ENCODE measurements at places on chromosomes 16 and 17. TPM values are rescaled to one million over a fixed set of nuclear protein-coding genes. Genes with fewer than 3 reads are reported as not detected.

DNA sequence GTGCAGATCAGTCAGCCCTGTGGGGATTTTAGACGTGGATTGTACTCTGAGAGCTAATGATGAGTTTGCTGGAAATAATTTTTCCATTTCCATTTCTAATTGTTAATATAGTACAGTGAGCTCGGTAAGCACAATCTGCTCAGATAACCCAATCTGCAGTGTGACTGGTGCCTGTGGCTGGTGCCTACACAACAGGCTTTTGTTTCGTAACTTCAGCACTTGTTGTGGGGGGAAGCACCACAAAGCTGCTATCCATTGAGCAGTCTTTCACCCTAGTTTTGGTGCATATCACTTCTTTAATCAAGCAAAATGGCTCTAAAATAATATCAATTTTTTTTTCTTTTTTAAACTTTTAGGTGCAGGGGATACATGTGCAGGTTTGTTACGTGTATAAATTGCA, 534.9 kb upstream of the HSBP1 start:
- DNase-seq = no peak

DNA sequence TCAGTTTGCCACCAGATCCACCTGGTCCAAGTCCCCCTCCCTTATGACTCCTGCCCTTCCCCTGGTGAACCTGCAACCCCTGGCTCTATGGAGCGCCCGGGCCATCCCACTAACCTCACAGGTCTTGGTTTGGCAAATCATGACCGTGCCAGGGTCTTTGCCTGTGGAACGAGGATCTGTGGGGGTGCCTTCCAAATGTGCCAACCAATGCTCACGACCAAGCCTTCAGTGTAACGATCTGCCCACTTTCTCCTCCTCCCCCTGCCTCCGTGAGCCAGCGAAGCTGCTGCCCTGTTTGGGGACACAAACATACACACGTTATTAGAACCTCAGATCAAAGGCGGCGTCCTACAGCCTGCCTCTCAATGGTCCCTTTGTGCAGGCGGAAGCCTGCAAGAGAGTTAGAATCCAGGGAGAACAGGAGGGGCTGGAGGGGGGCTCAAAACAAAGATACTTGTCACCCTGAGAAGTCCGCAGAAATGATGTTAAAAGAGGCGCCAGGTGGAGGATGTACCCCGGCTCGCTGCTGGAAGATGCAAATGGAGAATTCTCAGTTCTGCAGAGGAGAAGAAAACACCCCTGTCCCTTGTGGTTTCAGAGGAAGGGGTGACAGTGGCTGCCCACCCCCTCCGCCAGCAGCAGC, 9.0 kb upstream of the NKD1 start:
- DNase-seq = no peak

- DNase-seq = peak; percentile 56
Observed at GRCh38 chr17:19724501-19725420, 8.4 kb upstream of the SLC47A2 start.

GRCh38 chr17:17897442-17897841, 60.7 kb upstream of the SREBF1 start:
- no peak for DNase-seq

GRCh38 chr16:81553814-81554675, 109.4 kb downstream of the CMIP start:
- no peak for DNase-seq

DNA sequence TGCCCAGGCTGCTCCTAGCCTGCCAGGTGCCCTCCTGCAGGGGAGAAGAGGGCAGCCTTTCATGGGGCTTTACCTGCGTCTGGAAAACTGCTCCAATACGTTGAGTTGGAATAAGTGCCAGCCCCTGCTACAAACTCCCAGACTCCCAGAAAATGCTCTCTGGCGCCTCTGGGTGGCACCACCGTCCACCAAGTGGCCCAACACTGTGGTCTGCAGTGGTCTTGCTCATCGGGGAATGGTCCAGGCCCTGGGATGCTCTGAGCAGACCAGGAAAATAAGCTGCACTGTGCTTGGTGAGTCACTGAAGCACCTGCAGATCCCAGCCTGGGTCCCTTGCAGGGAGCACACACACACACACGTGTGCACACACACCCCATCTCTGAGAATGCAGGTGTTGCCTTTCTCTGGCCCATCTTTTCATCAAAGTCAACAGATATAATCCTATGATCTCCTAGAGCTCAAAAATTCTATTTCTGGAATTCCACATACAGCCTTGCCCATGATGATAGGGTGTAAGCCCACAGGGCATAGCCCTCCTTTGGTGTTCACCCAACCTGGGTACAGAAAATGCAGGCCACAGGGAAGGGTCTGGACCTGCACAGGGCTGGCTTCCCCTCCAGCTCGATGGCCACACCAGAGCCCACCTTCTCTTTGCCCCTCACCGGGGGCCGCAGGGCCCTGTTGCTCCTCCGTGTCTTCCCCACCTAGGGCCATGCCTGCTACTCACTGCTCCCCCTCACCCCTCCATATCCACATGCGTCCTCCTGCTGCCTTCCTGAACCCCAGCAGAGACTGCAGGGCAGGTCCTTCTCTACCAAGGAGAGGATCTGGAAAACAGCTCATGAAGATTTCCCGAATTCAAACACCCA, 20.5 kb downstream of the CDIP1 start:
- no peak for DNase-seq

DNA sequence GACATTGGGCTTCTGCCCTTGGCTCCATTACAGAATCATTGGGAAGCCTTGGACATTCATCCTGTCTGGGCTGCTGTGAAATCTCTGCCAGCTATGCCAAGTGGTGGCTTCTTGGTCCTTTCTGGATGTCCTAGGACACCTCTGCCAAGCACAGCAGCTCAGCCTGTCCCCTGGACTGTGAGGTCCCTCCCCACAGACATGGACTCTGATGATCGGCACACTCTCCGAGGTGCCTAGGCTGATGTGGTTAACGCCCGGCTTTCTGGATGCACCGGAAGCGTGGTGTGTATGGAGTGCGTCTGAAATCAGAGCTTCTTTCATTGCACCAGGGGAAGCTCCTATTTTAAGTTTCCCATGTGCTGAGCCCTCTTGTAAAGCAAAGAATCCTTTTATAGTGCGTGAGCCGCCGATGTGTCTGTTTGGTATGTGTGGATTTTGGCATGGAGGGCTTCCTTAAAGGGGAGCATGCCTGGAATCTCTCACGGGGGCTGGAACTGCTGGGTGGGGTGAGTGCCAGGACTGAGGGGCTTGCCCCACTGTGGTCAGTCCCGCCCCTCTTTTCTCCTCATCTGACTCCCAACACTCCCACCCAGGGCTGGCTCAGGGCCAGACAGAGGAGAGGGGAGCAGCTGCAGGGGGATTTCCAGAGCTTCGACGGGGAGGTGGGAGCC, 7.0 kb upstream of the ARHGAP23 start:
- no peak for DNase-seq

- DNase-seq = no peak
Observed at GRCh38 chr17:28970879-28971278, 19.6 kb upstream of the PHF12 start.

- DNase-seq = peak; percentile 30
Observed at GRCh38 chr16:69522732-69523404, 42.9 kb upstream of the NFAT5 start.

DNA sequence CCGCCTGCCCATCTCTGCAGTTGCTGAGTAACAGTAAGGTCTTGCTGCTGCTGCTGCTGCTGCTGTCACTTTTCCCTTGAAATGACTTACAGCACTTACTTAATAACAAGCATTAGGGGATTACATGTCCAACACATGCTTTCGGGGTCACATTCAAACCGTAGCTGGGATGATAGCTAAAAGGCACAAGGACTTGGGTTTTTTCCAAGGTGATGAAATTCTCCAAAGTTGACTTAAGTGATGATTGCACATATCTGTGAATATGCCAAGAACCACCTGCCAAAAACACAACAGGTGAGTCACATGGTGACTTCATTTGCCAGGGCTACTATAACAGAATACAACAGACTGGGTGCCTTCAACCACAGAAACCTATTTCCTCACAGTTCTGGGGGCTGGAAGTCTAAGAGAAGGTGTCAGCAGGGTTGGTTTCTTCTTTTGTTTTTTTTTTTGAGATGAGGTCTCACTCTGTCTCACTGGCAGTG, 121.9 kb upstream of the TNRC6C start:
- peak; percentile 31 for DNase-seq

- DNase-seq = peak; percentile 51
Observed at GRCh38 chr16:67967958-67968399, 458 bp downstream of the SLC12A4 start.

GRCh38 chr17:73777131-73777449, 132.8 kb upstream of the SDK2 start:
- DNase-seq = no peak

- no peak for DNase-seq
Observed at GRCh38 chr16:3857189-3858043, 23.1 kb downstream of the CREBBP start.

DNA sequence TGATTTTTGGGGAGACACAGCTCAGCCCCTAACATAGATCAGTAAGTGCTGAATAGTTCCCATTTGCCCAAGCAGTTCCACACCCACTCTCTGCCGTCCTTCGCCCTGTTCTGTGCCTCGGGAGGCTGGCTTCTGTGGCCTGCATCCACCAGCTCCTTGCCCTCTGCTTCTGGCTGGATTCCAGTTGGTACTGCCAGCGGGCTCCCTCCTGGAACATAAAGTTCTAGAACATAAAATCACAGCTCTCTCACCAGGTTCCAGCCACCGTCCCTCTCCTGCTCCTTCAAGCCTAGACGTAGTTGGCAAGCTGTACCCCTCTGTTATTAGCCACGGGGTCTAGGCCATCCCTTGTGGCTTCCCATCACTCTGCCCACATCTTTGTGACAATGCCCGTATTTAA, 3.9 kb upstream of the MRPS23 start:
- no peak for DNase-seq

DNA sequence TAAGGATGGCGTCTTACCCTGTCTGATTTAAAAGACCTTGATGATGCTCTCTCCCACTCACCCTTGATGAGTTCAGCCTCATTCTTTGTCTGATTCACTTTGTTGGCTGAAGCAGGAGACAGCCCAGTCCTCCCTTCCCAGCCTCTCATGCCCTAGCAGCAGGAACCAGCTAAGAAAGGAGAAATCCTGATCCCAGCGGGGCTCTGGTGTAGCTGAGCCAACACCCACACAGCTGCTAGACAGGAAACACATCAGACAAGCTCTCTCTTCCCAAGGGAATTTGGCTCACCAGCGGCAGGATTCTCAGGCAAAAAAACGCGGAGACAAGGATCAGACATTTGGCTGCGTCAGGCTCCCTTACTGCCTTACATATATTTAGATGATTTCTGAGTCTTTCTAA, 211.5 kb downstream of the CDH11 start:
- DNase-seq = no peak

- DNase-seq = no peak
Observed at GRCh38 chr16:64251742-64252141, 870.1 kb downstream of the CDH11 start.

GRCh38 chr17:49576088-49576916, 631 bp downstream of the NXPH3 start:
- DNase-seq = no peak

- DNase-seq = no peak
Observed at GRCh38 chr17:74004056-74004455, 199.4 kb upstream of the RPL38 start.

Gene ADGRG3
- not detected for total RNA-seq

Gene ATP6V0D1
- total RNA-seq = 33.0 TPM

Gene SULT1A2
- 0.24 TPM for total RNA-seq

Gene KRTAP2-3
- not detected for total RNA-seq

Gene NSMCE1
- 133 TPM for total RNA-seq

Gene TEKT5
- not detected for total RNA-seq

All from activated naive CD8-positive, alpha-beta T cell treated with anti-CD3 and anti-CD28 coated beads for 36 hours (primary cell).